Esophagus mucosa (tissue), 1 donor: ENCODE measurements at places on chromosomes 6 and 20. TPM values are rescaled to one million over a fixed set of nuclear protein-coding genes. Genes with fewer than 3 reads are reported as not detected.

The C6orf52 gene
- total RNA-seq, result 0.84 TPM

The SRMS gene
- 0.44 TPM for total RNA-seq

The NANP gene
- 2.7 TPM for total RNA-seq

The AMD1 gene
- 80.8 TPM for total RNA-seq

The GPX6 gene
- not detected for total RNA-seq

The RAD21L1 gene
- not detected for total RNA-seq

The CALHM4 gene
- total RNA-seq, result not detected

The OR2B6 gene
- total RNA-seq, result not detected

The PAK5 gene
- 0.52 TPM for total RNA-seq

The PSORS1C2 gene
- 0.40 TPM for total RNA-seq

The BPIFB3 gene
- not detected for total RNA-seq

The SLC25A27 gene
- 3.4 TPM for total RNA-seq
